ENCODE measurements at places on chromosomes 13 and 19.

- peak; percentile 81 for DNase-seq
These were observed 367.6 kb upstream of the PRR20A start for GRCh38 chr13:56773148-56773547.

DNA sequence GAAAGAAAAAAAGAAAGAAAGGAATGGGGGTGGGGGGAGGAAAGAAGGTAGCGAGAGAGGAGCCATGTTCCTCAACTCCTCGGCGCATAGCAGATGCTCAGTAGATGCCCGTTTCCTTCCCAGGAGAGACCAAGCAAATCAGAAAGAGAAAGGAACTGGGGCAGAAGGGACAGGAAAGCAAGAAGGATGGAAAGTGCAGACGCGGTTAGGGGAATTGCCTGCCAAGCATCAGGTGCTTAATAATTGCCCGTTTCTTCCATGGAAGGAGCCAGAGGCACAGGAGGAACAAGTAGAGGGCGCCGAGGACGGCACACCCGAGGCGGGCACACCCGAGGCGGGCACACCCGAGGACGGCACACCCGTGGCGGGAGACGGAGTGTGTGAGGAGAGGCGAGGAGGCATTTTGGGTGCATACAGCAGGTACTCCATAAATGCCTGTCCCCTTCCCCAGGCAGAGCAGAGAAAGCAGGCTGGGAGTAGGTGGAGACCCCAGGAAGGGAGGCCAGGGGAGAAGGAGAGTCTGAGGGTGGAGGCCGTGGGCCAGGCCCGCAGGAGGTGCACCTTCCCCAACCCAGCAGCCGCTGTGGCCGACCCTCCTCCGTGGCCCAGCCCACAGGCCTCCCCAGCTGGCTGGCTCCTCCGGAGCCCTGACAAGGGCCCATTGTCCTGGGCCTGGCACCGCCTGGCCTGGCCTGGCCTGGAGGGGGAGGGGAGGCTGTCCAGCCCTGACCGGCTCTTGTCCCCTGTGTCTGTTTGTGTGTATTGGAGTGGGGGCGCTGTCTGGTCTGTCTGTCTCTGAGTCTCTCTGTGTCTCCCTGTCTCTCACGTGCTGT lies 14.6 kb downstream of the JOSD2 start:
- DNase-seq = no peak

DNA sequence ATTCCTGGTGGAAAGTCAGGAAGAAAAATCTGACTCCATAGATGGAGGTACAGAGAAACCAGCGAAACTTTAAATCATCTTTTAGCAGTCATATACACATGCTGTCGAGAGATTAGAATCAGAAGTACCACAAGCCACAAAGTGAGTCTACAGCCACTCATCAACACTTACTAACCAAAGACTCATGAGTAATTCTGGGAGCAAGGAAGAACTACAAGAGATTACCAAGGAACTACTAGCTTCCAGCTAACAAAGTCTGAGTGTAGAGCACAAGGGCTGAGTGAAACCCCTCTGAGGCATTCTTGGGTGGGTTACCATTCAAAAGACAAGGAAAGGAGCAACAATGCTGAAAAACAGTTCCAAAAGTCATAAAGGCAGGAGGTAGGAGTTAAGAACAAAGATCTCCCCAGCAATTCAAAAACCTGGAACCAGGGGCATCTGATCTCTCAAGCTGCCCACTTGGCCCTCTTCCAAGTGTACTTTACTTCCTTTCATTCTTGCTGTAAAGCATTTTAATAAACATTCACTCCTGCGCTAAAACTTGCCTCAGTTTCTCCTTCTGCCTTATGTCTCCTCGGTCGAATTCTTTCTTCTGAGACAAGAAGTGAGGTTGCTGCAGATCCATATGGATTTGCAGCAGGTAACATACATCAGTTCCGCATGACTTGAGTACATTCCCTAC lies 13.0 kb downstream of the RBM26 start:
- no peak for DNase-seq

DNA sequence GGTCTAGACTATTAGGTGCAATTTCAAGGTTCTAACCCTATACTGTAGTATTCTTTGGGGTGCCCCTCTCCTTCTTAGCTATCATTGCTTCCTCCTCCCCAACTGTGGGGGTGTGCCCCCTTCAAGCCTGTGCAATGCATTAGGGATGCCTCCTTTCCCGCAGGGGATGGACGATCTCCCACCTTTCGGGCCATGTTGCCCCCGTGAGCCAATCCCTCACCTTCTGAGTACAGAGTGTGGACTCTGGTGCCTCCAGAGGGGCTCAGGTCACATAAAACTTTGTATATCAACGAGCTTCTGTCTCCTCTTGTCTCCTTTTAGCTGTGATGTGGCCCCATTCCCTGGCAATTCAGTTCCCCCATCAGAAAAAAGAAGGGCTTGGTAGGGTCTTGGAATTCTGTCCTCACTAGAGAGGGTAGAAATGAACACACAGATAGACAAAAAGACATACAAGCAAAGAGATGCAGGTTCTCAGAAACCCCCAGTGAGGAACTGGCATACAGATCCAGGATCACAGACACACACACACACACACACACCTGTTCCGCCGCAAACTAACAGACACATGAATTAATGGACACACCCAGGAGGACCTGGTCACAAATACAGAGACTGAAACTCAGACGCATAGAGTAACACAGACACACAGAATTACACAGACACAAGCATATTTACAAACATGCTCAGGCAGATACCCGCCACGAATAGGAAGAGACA lies 2.5 kb upstream of the HNRNPUL1 start:
- no peak for DNase-seq

DNA sequence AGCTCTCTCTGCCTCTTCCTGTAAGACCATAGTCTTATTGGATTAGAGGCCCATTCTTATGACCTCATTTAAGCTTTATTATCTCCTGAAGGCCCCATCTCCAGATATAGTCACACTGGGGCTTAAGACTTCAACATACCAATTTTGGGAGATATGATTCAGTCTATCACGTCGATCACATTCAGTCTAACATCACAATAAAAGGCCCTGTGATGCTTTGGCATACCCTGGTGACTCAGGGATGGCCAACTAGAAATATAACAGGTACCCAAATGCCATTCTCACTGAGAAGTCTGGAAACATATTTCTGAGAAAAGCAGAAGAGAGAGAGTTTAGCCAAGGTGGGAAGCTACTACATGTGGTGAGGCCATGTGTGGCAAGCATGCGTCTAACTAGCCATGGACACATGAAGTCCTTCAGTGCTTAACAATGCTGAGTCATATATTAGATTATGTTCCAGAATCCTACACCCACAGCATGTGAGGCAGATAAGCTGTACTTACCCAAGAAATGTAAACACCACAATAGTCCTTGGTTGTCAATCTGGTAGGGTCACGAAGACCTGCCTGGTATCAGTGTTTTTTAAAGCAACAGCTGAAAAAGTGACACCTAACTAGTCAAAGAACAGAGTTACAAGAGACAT lies 485.1 kb downstream of the FOXO1 start:
- DNase-seq = no peak

GRCh38 chr19:51079481-51080110 lies 3.1 kb downstream of the KLK14 start:
- no peak for DNase-seq

DNA sequence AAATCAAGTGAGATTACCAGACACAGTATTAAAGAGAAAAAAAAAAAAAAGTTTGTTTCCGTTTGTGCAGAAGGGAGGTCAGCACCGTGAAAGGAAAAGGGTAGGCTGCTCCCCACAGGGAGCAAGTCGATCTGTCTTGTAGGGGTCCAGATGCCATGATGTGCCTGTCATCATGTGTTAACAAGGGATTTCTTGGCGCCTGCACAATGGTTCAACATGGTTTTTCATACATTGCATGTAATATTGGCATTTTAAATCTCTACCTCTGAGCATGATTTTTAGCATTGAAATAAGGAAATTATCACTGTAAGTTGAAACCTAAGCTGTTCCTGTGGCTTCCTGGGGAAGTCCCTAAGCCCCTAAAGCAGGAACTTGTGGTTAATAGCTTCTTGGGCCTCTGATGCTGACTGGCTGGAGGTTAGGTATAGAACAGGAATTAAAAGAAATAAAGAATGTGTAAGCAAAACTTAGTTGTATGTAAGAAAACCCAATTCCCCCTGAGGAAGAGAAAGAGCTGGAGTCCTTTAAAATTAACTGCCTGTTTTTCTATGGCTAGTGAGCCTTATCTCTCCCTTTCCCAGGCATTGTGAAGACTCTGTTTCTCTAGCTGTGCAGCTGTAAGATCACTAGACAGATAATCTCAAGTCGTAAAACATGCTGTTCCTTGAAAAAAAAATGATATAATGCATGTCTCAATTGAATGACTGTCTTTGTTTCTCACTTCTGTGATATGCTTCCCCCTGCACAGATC lies 7.4 kb upstream of the FCGBP start:
- DNase-seq = no peak

DNA sequence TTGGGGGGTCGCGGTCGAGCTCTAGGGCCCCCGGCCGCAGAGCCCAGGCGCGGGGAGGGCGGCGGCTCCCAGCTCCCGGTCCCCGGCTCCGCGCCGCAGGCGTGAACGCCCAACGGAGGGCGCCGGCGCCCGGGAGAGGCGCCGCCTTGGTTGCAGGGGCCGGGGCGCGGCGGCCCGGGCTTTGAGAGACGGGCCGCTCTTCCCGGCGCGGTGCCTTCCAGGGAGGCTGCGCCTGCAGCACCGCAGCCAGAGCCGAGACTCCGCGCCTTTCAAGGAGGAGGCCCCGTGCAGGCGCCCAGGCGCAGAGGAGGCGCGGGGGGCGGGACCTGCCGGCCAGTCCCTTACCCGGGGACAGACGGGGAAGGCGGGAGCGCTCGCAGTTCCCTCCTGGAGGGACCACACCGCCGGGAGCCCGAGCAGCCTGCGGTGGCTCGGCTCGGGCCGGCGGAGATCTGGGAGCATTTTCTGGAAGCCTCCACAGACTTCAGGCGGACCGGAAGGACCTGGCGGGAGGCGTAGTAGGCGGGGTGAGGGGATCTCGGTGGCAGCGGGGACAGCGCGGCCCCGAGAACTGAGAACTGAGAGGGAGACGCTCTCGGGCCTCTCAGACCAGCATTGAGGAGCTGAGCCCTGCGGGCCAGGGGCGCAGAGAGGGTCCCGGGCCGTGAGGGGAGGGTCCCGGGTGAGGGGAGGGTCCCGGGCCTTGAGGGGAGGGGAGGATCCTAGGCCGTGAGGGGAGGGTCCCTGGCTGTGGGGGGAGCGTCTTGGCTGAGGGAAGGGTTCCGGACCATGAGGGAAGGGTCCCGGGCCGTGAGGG lies 25.5 kb upstream of the MCF2L start:
- peak; percentile 57 for DNase-seq

DNA sequence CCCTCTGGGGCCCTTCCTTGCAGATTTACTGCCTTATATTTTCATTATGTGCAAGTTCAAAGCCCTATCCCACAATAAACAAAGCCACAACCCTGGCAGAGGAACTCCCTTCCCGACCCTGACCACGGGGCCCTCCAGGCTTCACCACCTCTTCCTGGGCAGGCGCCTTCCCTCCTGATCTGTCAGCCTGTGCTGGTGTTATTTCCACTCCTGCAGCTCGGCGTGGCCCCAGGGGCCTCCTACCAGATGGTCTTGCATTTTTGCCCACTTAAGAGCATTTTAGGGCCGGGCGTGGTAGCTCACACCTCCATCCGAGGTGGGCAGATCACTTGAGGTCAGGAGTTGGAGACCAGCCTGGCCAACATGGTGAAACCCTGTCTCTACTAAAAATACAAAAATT lies 22.8 kb downstream of the SLC15A1 start:
- no peak for DNase-seq

- DNase-seq = no peak
These were observed 5.8 kb downstream of the ACSBG2 start for GRCh38 chr19:6141217-6141616.

DNA sequence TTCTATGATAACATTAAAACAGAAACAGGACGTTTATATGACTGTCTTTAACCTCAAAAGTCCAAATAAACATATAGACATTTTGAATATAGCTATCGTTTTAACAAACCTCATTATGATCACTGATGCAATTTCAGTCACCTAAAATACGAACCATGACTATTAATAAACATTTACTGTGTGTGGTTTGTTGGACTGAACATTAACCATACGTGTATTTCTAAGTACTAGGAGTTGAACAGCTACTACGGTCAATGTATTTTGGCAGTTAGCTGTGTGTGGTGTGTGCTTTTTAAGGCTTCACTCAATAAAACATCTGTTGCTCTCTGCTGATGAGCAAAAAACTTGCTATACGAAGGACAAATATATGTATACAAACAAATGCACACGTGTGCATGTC lies 281.4 kb downstream of the ABCC4 start:
- DNase-seq = no peak

DNA sequence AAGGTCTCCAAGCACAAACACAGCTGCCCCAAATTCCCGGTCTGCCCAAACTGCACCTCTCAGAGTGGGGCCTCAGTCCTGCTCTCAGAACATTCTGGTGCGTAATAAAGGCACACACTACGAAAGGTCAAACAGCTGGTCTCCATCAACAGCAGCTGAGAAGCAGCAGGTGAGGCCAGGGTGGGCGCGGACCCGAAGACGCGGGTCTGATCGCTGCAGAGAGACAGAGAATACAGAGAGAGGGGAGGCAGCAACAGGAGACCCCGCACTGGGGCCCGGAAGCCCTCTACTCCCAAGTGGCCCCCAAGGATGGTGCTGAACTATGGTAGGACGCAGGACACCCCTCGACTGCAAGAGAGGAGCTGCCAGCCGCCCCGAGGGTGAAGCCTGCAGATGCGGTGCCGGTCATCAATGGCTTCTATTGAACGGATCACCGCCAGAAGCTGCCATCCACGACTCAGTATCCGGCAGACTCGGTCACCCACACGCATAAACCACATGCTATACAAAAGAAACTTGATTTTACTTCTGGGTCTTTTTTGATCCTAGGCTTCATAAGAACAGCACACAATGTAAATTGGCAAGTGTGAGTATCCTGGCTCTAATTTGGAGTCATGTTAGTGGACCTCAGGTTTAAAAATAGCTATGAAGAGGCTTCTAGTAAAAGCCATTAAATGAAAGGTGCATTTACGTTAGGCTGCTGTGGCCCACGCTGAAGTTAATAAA lies 33.4 kb downstream of the STK24 start:
- DNase-seq = no peak

- peak; percentile 63 for DNase-seq
These were observed 9.4 kb downstream of the SIRT6 start for GRCh38 chr19:4172861-4173473.

DNA sequence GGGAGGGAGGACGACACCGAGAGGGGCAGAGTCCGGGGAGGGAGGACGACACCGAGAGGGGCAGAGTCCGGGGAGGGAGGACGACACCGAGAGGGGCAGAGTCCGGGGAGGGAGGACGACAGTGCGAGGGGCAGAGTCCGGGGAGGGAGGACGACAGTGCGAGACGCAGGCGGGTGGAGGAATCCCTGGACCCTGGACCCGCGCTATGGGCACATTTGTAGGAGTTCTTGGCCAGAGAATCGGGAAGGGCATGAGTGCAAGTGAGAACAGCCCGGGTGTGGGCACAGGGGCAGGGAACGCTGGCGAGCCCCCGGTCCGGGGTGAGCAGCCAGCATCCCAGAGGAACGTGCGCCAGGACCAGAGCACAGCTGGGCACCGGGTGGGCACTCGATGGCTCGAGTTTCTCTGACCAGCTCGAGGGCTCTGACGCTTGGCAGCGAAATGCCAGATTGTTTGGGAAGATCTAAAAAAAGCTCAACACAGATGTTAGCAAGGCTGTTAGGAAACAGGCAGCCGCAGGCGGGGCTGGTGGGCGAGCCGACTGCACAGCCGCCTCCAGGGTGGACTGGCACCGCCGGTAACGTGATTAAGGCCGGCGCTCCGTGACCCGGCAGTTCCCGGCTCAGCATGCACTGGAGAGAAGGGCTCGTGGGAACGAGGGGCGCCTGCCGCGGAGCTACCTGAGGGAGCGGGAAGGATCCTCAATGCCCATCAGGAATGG lies 17.9 kb upstream of the C2CD4C start:
- DNase-seq = no peak

Data from NCI-H524 (cell line).